ENCODE measurements at places on chromosomes 7 and 10.

- DNase-seq: no peak
These were observed 223.8 kb upstream of the KLF6 start for GRCh38 chr10:4008676-4009382.

- peak; percentile 42 for DNase-seq
These were observed 107.2 kb upstream of the RELN start for GRCh38 chr7:104096683-104097082.

GRCh38 chr10:19620811-19621210, 195.4 kb upstream of the PLXDC2 start:
- DNase-seq: no peak

GRCh38 chr7:55030314-55030713, 11.5 kb downstream of the EGFR start:
- no peak for DNase-seq

DNA sequence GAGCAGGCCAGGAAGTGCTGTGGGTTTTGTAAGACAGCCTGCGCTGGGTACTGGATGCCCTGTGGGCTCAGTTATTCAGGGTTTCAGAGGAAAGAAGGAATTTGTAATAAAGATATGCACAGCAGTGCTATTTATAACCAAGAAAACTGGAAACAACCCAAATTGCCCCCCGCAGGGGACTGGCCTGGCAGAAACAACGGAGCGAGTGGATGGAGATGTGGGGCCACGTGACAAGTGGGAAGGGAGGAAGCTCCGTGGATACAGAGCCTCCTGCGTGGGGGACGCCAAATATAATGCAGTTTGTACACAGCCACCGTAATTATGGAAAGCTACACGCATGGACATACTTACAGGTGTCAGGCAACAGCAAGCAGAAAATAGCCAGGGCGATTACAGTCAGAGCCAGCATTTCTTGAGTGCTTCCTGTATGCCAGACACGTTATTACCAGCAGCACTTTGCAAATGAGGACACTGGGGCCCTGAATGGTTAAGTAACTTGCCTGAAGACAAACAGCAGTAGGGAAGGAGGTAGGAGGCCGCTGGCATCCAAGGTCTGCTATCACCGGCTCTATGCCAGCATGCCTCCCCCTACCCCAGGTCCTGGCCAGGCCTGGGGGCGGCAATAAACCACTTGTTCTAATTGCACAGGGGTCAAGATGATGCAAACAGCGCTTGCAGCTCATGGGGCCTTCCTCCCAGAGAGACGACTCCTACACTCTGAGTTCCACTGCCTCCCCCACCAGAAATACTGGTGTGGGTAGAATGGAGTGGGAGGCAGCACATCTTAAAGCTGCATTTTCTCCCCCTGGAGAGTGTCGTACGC, 8.7 kb upstream of the CAMK2B start:
- no peak for DNase-seq

Measured in M059J (cell line).